ENCODE measurements at places on chromosomes 11 and 22. TPM values are rescaled to one million over a fixed set of nuclear protein-coding genes. Genes with fewer than 3 reads are reported as not detected.

DNA sequence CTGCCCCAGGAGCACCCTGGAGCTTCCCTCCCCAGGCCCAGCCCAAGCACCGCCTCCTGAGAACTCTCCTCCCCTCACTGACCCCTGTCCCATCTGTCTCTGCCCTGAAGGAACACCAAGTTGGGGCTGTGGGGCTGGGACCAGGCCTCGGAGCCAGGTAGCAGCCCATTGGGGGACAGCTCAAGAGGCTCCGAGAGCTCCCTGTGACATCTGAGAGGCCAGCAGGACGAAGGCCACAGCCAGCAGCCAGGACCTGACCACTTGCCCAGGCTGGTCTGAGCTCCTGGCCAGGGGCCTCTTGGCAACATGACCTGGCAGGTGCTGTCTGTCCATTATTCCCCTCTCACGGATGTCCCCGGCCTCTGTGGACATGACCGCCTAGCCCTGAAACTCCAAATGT, 33.7 kb downstream of the IGF2 start:
- DNase-seq = no peak

- DNase-seq = no peak
Measured at GRCh38 chr11:128412847-128413791, 174.2 kb downstream of the ETS1 start.

- DNase-seq = no peak
Measured at GRCh38 chr11:12381875-12382274, 4.5 kb downstream of the PARVA start.

KDELR3 gene
- total RNA-seq = 98.9 TPM

HBD gene
- total RNA-seq = not detected

INSC gene
- total RNA-seq = not detected

PLAAT5 gene
- 0.92 TPM for total RNA-seq

All from hepatocyte (in vitro differentiated cells).